Nephron progenitor cell (in vitro differentiated cells): ENCODE measurements at places on chromosomes 2 and 18.

DNA sequence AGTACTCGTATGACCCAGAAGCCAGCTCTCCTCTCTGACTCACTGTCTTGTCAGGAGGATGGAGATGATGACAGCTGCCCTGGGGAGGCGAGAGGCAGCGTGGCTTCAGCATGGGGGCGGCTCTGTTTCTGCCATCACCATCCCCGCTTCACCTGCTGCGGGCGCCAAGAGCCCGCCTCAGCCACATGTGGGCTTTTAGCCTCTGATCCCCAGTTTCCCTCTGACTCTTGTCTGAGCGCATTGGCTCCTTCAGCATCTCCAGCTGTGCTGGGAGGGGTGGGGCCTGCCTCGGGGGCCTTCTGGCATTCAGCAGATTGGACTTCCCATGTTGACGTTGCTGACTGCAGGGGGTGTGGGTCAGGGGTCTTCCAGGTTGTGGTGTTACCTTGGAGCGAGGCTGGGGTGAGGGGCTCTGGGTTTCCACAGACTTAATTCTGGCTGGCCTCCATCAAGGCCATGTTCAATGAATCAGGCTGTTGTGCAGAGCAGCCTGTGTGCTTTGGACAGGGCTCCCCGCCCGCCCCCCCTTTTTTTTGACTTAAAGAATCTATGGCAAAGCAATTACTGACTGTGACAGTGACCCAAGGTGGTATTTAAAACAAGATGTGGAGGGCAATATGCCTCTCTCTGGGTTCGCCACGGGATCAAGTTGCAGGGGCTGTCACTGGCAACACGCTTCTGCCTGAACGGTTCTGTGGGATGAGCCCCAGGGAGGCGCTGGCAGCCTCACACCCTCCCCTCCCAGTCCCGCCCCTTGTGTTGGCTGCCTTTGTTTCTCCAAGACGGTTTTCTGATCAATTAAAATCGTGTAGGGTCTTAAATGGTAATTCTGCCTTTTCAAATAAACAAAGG is 228.3 kb downstream of the LDLRAD4 start:
- peak; percentile 45 for DNase-seq
- H3K27ac ChIP-seq: no peak overlapping the region
- peaks cover 15% of the 10 kb centered on the region for H3K4me1 ChIP-seq
- H3K36me3 ChIP-seq: no peaks in the 10 kb centered on the region
- H3K27me3 ChIP-seq: peaks cover 50% of the 10 kb centered on the region

- H3K4me1 ChIP-seq: peaks cover 4% of the 10 kb centered on the region
- no peak overlapping the region for H3K27ac ChIP-seq
Observed at GRCh38 chr2:9430316-9431293, 7.2 kb downstream of the CPSF3 start.

- no peak overlapping the region for H3K4me3 ChIP-seq
- no peak overlapping the region for H3K27ac ChIP-seq
- no peaks in the 10 kb centered on the region for H3K27me3 ChIP-seq
- no peaks in the 10 kb centered on the region for H3K36me3 ChIP-seq
- no peak for DNase-seq
Observed at GRCh38 chr2:50958504-50958903, 73.4 kb downstream of the NRXN1 start.

GRCh38 chr18:74526488-74526887 is 7.8 kb upstream of the CNDP1 start:
- H3K27ac ChIP-seq: no peak overlapping the region
- no peak for DNase-seq
- peaks cover 19% of the 10 kb centered on the region for H3K27me3 ChIP-seq
- peaks cover 17% of the 10 kb centered on the region for H3K36me3 ChIP-seq
- H3K4me3 ChIP-seq: no peak overlapping the region
- peaks cover 21% of the 10 kb centered on the region for H3K4me1 ChIP-seq

- H3K36me3 ChIP-seq: no peaks in the 10 kb centered on the region
- peaks cover 4% of the 10 kb centered on the region for H3K27me3 ChIP-seq
- peaks cover 3% of the 10 kb centered on the region for H3K4me1 ChIP-seq
- H3K4me3 ChIP-seq: no peak overlapping the region
- no peak overlapping the region for H3K27ac ChIP-seq
Observed at GRCh38 chr2:105597806-105598803, 146.6 kb upstream of the NCK2 start.

- peaks cover 8% of the 10 kb centered on the region for H3K36me3 ChIP-seq
- peaks cover 44% of the 10 kb centered on the region for H3K4me1 ChIP-seq
- no peak for DNase-seq
- H3K27ac ChIP-seq: no peak overlapping the region
- no peak overlapping the region for H3K4me3 ChIP-seq
Observed at GRCh38 chr18:48811401-48811800, 139.4 kb downstream of the SMAD7 start.

GRCh38 chr18:12463191-12463590 is 55.5 kb downstream of the PRELID3A start:
- DNase-seq: no peak
- H3K4me1 ChIP-seq: peaks cover 6% of the 10 kb centered on the region
- H3K4me3 ChIP-seq: no peak overlapping the region
- H3K27me3 ChIP-seq: no peaks in the 10 kb centered on the region

- H3K27me3 ChIP-seq: no peaks in the 10 kb centered on the region
- peaks cover 15% of the 10 kb centered on the region for H3K36me3 ChIP-seq
- DNase-seq: no peak
- H3K4me3 ChIP-seq: no peak overlapping the region
- peaks cover 5% of the 10 kb centered on the region for H3K4me1 ChIP-seq
- no peak overlapping the region for H3K27ac ChIP-seq
Observed at GRCh38 chr2:148742373-148742772, 97.8 kb downstream of the EPC2 start.

- H3K27ac ChIP-seq: no peak overlapping the region
- no peak for DNase-seq
- peaks cover 51% of the 10 kb centered on the region for H3K36me3 ChIP-seq
- H3K27me3 ChIP-seq: no peaks in the 10 kb centered on the region
- no peaks in the 10 kb centered on the region for H3K4me1 ChIP-seq
Observed at GRCh38 chr2:237096201-237096600, 10.5 kb downstream of the COPS8 start.

- no peaks in the 10 kb centered on the region for H3K36me3 ChIP-seq
- H3K4me3 ChIP-seq: no peak overlapping the region
- no peak overlapping the region for H3K27ac ChIP-seq
- DNase-seq: no peak
- no peaks in the 10 kb centered on the region for H3K4me1 ChIP-seq
Observed at GRCh38 chr2:100334929-100335328, 12.6 kb upstream of the LONRF2 start.

DNA sequence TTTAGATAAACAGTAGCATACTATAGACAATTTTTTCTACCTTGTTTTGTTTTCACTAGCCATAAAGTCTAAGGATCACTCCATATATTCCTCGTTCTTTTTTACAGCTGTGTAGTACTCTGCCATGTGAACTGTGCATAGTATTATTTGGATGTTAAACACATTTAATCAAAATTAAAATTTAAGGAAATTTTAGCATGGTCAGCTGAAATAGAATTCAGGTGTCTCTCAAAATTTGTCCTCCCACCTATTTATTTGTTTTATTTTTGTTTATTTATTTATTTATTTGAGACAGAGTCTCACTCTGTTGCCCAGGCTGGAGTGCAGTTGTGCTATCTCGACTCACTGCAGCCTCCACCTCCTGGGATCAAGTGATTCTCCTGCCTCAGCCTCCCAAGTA is 46.4 kb upstream of the AAK1 start:
- no peaks in the 10 kb centered on the region for H3K36me3 ChIP-seq
- H3K4me3 ChIP-seq: no peak overlapping the region
- DNase-seq: no peak
- H3K27ac ChIP-seq: no peak overlapping the region
- H3K27me3 ChIP-seq: peaks cover 2% of the 10 kb centered on the region
- H3K4me1 ChIP-seq: peaks cover 23% of the 10 kb centered on the region
